ENCODE measurements at places on chromosomes 12 and 14. TPM values are rescaled to one million over a fixed set of nuclear protein-coding genes. Genes with fewer than 3 reads are reported as not detected.

GRCh38 chr12:10158406-10158805 is 13.5 kb downstream of the OLR1 start:
- DNase-seq, result no peak

GRCh38 chr12:30025317-30025716 is 241.6 kb upstream of the TMTC1 start:
- DNase-seq, result no peak

- DNase-seq, result peak; percentile 20
These were observed 131.4 kb upstream of the CCDC175 start for GRCh38 chr14:59707778-59708561.

Gene RERGL
- 10.5 TPM for polyA plus RNA-seq

Measured in left kidney (tissue), 8 donors.